ENCODE measurements at places on chromosomes 12 and 14.

- DNase-seq = peak; percentile 88
Observed at GRCh38 chr14:61558271-61558670, 137.0 kb upstream of the HIF1A start.

DNA sequence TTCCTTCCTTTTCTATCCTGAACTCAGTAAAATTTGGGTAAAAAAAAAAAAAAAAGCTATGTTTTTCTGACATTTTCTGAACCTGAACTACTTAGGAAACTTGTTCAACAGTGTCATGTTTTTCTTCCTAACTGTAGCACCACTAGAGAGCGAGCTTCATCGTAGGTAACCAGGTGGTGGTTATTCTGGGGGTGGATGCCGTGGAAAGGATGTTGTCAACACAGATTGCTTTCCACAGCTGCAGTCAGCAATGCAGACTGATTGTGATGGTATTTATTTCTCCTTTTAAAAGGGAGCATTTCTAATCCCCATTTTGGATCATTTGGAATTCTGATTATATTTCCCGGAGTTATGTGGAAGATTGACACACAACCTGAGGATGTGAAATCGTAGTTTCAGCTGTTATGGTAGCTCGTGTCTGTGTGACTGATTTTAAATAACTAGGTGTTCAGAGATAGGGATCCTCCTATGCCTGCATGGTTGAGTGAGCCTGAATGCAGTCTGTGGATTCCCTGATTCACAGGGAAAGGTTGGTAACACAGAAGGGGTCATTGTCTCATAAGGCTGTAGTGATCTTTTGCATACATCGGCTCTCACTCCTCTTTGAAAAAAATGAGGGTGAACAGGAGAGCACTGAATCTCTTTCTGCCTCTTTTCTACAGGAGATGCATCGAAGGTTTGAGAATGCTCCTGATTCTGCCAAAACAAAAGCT, 113.2 kb downstream of the ERC1 start:
- no peak for DNase-seq

DNA sequence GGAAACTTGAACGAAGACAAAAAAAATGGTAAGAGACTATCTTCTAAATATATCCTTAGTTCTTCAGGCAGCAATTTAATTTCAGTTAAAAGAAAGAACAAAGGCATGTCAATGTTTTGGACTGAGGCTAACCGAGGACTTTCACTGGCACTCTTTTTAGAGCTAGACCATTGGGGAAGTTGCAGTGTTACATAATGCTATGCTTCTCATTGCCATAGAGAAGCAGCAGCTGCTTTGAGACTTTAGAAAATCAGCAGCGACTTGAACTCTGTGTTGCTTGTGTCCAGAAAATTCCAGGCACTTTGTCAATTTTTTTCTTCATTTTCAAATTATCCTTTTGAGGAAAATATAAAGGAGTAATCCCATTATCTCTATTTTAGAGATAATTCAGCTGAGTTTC, 964.2 kb downstream of the NRXN3 start:
- no peak for DNase-seq

- no peak for DNase-seq
Observed at GRCh38 chr12:1499351-1499750, 95.0 kb downstream of the FBXL14 start.

DNA sequence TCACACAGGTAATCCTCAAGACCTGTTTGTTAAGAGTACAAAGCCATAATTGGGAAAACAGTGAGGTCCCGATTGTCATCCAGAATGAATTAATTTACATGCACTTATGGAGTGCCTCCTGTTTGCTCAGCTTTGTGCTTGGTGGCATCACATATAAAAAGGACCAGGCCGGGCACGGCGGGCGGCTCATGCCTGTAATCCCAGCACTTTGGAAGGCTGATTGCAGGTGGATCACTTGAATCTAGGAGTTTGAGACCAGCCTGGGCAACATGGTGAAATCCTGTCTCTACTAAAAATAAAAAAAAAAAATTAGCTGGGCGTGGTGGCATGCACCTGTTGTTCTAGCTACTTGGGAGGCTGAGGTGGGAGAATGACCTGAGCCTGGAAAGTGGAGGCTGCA, 247.4 kb downstream of the CACNA1C start:
- DNase-seq = no peak

DNA sequence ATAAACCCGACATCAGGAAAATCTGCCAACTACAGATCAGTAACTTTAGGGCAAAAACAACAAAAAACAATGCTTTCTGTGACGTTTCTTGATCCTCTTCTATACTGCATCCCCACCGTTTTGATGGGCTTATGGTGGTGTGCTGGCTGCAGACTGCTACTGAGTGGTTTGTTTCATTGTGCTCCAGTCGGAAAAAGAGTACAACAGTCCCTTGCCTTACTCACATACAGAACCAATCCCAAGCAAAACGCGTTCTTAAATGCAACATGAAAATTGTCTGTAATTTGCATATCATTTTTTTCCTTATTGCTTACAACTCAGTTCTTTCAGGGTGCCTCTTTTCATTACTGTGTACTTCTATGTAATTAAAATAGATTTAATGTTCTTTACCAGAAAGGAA, 2.3 kb downstream of the ETV6 start:
- peak; percentile 30 for DNase-seq

DNA sequence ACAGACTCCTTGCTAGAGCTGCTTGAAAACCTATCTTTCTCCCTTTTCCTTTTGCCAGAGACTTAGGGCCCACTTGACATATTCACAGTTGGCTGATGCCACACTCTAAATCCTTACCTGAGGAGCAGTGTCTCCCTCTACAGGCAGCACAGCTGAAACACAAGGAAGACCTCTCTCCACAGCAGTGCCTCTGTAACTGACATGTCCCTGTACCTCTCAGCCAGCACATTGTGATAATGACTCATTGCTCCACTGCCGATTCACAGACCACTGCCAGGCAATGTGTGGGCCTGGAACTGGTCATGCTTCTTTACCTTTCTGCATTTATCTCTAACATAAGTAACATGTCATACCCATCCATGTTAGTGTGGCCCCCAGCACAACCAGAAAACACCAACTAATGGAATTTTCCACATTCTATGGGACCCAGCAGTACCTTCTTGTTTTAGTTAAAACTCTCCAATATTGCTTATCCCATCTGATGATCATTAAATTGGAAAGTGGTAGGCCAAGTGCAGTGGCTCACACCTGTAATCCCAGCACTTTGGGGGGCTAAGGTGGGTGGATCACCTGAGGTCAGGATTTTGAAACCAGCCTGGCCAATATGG, 56.5 kb downstream of the GTF2A1 start:
- DNase-seq = peak; percentile 78

DNA sequence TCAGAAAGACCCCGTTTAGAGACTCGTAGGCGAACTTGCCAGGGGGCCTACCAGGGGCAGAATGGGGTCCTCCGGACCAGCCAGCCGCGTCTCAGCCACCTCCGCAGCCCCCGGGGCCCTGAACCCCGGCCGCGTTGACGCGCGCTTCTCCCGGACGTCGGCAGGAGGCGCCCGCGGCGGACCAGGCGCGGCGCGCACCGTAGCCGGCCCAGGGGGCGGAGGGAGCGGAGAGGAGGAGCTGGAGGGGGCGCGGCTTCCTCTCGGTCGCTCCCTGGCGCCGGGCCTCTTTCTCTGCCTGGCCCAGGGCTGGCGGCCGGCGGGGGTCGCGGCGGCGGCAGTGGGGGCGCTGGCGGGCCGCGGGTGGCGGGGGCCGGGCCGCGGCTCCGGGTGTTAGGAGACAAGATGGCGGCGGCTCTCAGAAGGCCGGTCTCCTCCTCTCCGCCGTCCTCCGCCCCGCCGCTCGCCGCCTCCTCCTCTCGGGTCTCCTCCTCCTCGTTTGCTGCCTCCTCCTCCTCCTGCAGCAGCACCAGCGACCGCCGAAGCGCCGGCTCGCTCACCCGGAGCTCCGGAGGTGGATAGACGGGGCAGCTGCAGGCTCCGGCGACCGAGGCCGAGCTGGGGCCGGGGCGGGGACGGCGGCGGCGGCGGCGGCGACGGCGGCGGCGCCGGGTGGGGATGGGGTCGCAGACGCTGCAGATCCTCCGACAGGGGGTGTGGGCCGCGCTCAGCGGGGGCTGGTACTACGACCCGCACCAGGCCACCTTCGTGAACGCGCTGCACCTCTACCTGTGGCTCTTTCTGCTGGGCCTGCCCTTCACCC, at the start of gene PCNX1:
PCNX1 (plus strand) TSS at position 284 of the 820 bp plus-strand sequence; CDS start at position 676, 392 bp downstream.
- peak; percentile 92 for DNase-seq

GRCh38 chr14:26527095-26527494, 70.7 kb downstream of the NOVA1 start:
- DNase-seq = no peak

- DNase-seq = no peak
Observed at GRCh38 chr14:34616360-34616759, 13.6 kb downstream of the SNX6 start.

DNA sequence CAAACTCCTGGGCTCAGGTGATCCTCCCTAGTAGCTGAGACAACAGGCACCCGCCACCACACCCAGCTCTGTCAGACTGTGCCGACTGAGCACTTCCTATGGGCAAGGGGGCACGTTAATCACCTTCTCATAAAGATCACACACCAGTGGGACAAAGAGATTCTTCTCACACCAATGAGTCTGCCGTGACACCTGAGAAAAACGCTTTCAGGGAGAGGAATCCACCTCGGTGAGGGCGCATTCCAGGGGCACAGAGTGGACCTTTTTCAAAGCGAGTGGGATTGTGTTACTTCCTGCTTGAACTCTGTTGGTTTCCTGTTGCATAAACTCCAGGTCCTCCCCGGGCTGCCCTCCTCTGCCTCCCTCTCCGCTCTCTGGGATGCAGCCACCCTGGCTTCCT, 17.5 kb upstream of the SCARB1 start:
- DNase-seq = no peak

- DNase-seq = no peak
Observed at GRCh38 chr12:55385891-55386290, 14.4 kb upstream of the OR6C65 start.

DNA sequence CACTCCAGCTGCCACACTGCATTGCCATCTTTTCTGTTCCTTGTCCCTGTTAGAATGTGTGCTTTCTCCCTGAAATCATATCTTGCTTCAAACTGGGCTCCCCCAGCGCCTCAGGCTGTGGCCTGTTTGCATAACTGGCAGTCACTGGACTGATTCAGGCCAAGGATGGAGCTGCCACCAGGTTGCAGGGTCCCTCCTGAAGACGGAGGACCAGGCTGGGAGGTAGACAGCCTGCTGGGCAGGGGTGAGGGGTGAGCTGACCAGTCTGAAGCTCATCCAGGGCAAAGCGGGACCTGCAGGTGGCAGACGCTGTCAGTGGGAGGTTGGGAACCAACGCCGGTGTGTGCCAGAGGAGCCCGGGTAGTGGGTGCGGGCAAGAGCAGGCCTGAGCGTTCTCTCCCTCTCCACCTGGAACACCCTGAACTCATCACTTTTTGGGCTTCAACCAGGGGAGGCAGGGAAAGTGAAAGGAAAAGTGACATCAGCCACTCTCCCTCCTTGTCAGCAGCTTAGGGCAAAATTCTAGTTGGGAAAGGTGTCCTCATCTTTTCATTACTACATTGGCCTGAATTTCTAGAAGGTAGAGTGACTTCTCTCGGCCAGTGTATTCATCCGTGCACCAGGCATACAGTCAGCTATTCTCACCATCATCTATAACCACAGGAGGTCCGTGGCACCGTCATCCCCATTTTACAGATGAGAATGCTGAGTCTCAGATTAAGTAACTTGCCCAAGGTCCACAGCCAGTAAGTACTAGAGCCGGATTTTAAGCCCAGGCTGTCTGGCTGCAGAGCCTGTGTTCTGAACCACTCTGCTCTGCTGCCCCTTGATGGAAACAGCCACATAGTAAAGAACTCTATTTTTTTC, 219.1 kb downstream of the SLC41A2 start:
- DNase-seq = no peak

- DNase-seq = no peak
Observed at GRCh38 chr14:99930420-99931274, 134.6 kb upstream of the EVL start.

DNA sequence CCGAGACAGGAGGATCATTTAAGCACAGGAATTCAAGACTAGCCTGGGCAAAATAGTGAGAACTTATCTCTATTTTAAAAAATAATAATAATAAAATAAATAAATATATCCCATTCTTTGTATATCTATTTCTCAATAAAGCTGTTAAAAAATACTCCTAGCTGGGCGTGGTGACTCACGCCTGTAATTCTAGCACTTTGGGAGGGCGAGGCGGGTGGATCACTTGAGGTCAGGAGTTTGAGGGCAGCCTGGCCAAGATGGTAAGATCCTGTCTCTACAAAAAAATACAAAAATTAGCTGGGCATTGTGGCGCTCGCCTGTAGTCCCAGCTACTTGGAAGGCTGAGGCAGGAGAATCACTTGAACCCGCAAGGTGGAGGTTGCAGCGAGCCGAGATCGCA, 75.7 kb upstream of the TBX3 start:
- no peak for DNase-seq

- DNase-seq = no peak
Observed at GRCh38 chr14:24274101-24274543, 2.7 kb upstream of the RABGGTA start.

DNA sequence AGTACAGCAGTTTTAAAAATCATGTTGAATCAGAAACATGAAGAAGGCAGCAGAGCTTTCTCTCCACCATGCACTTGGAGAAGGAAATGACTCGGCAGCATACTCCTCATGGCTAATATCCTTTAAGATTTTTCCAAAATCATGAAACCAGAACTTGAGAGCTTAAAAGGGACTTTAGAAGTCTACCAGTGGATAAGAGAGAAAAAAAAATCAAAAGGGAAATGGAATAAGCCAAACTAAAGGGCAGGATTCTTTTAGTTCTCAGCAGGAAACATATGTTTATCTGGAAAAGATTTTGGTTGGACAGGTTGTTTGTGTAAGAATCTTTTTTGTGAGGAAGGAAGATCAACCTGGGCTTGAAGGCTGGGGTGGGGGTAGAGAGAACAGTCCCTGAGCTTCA, 111.8 kb downstream of the PRKCH start:
- no peak for DNase-seq

DNA sequence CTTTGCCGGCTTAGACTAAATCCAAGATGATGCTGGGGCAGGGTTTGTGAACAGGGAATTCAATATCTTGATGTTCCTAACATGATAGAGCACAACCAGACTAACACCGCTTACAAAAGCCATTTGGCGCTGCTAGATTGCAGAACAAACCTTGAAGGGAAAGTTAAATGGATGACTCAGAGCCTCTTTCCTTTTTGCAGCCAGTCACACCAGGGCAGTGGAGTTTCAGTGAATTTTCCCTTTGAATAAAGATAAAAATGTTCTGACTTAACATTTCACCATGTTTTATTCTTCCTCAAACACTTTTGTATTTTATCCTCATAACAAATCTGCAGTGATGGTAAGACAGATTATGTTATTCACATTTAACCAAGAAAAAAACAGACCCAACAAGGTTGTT, 47.3 kb downstream of the PDE6H start:
- no peak for DNase-seq

- DNase-seq = no peak
Observed at GRCh38 chr12:132185705-132186104, 41.4 kb downstream of the NOC4L start.

DNA sequence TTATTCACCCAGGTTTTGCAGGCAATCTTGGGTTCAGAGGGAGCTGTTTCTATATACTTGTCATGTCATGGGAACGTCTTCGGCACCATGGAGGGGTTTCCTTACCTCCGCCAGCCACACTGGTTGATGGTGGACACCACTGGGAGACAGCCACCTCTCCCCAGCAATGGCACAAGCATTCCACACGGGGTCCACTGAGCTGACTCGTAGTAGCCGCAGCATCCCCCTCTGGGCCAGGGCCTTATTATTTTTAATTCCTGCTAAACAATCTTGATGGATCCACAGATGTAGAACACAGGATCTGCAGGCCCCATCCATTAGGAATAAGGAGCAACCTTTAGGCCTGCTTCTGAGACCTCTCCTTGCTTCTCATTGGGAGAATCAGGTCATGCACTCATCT, 132.9 kb downstream of the DICER1 start:
- no peak for DNase-seq

- DNase-seq = no peak
Observed at GRCh38 chr14:79408696-79409095, 802.6 kb downstream of the DIO2 start.
